CD4-positive, alpha-beta T cell treated with Interleukin-12 subunit alpha and Interleukin-12 subunit beta, for 1 hour (primary cell): ENCODE measurements at places on chromosomes 2 and 18.
A peak's percentile ranks its signal among the peaks of the same experiment; 100 is the strongest.

GRCh38 chr2:217459680-217460405 is 543.0 kb downstream of the TNS1 start:
- DNase-seq: no peak

DNA sequence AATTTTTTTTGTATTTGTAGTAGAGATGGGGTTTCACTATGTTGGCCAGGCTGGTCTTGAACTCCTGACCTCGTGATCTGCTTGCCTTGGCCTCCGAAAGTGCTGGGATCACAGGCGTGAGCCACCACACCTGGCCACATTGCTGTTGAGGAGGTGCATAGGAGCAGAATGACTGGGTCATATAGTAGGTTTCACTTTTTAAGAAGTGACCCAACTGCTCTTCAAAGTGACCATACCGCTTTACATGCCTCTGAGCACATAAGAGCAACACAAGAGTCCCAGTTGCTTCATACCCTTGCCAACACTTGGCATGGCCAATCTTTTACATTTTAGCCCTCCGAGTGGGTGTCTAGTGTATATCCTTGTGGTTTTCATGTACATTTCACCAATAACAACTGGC is 28.9 kb downstream of the RRM2 start:
- no peak for DNase-seq

GRCh38 chr18:25351777-25352628 is at the start of gene ZNF521:
Gene ZNF521 (minus strand): TSS chr18:25352166. CDS start chr18:25350946, 1,220 bp downstream.
- peak; percentile 32 for DNase-seq

- no peak for DNase-seq
Measured at GRCh38 chr2:41321351-41321750, 726.5 kb upstream of the PKDCC start.

DNA sequence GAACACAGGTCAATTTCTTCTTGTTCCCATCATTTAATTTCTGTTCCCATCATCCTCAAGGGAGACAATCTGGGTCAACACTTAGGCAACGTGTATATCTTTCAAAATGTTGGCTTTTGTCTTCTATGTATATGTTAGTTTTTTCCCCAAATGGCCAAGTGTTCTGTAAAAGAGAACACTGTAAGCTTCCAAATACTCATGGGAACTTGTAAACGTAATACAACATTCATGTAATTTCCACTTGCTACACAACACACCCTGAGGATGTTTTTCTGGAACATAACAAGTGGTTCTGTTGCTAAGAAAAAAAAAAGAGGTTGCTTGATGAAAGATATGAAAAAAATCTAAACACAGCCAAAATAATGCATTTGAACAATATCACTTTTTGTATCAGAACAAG is 149.1 kb downstream of the ATAD2B start:
- DNase-seq: no peak

DNA sequence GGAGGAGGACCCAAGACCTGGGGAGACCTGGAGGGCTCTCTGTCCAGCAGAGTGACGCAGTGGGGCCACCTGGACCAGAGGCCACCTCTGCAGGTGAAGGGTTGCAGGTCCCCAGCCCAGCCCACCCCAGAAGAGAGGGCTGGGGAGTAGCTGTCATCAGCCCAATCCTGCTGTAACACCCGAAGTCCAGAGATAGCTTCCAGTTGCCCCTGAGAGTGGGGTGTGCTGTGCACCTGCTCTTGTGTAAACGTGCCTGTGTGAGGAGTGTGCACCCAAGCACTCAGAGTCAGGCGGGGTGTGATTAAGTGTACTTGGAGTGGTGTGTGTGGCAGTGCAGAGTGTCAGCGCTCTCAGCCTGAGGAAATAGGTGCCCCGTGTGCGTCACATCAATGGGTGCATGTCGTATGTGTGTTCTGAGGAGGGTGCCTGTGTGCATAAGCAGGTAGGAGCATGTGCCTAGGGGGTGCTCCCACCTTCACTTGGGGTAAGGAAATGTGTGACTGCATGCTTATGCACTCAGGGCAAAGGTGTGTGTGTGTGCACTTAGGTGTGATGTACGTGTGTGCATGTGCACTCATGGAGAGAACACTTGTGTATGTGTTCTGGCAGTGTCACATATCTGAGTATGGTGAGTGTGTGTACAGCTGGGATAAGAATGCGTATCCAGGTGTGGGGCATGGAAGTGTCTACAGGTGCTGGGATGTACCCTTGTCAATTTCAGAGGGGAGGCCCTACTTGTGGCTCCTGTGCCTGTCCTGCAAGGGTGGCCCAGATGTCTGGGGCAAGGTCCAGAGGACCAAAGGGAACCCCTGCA is 672 bp downstream of the ATP6V1B1 start:
- DNase-seq: no peak

GRCh38 chr2:37982847-37983246 is 57.8 kb downstream of the RMDN2 start:
- DNase-seq: no peak

DNA sequence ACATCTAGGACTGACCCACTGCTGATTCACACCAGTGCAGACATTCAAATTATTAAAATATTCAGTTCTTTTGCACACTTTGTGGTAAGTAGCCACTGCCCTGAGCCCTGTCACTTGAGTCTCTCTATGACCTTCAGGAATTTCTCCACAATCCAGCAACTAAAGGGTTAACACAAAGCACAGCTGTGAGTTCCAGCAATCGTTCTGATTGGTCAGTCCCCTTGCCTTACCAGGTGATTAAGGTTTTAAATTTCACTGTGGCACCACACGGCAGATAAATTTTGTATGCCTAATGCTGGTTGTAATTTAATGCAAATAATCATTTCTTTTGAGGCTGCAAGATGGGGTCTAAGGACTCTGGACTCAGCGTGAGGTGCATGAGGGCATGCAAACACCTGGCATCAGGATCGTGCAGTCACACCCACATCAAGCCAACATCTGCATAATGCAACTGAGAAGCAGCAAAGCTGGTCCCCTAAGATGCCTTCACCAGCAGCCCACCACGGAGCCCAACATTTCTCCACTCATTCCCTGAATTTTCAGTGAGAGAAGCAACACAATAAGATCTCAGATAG is 36.6 kb downstream of the SLC14A1 start:
- no peak for DNase-seq

DNA sequence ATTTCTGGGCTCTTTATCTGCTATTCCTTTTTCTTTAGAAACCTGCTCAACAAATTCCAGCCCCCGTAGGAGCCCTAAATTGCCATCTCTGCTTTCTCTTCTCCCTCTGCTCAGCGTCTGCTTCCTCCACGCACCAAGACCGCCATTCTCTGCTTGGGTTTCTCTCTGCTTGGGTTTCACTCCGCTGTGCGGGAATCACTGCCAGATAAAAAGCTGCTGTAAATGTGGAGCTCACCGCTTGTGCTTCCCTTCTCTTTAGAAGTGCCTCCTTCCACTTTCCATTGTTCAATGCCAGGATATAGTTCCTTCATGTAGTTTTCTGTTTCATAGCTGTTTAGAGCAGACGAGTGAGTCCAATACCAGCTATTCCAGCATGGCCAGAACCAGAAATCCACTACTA is 45.9 kb downstream of the TMEM237 start:
- no peak for DNase-seq

DNA sequence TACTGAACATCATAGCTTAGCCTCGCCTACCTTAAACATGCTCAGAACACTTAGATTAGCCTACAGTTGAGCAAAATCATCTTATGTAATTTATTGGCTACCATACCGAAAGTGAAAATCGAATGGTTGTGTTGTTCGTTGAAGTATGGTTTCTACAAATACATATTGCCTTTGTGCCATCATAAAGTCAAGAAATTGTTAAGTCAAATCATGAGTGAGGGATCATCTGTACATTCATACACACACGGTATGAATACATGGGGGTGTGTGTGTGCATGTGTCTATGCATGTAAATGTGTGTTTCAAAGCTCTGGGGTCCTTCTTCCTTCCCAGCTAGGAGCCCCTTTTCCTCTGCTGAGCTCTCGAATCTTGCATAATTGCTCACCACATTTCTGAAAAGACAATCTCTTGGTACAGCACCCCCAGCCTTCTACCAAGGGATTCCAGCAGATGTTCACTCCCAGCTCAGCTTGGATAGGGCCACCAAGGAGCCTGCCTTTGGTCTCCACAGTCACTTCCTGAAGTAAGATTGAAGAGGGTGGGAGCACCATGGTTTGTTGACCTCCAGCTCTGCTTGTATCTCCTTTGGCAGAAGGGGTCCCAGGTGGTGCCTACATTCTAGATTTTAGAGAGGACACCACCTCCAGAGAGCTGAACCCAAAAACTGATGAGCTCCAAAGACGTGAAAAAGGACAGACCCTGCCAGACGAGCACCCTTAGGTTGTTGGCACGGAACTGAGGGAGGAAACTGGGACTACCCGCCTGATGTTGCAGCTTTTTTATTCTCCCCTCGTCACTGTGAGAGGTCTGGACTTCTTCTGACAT is 33.2 kb upstream of the CYP1B1 start:
- DNase-seq: no peak

GRCh38 chr2:219158586-219158985 is 2.0 kb downstream of the NHEJ1 start:
- DNase-seq: no peak

DNA sequence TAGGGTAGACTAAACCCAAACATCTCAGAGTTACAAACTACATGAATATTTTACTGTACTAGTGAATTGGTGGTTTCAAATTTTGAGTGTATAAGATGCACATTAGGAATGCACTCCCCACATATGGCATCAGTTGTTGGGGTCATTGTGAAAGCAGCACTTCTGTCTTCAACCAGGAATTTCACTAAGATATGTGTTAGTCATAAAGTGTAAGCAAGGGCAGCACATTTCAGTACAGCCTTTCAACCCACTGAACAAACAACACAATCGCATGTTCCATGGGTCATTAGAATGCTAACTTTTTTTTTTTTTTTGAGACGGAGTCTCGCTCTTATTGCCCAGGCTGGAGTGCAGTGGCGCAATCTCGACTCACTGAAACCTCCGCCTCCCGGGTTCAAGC is 164.1 kb upstream of the MAP2 start:
- no peak for DNase-seq

- DNase-seq: no peak
Measured at GRCh38 chr2:218262237-218262600, 1.4 kb downstream of the GPBAR1 start.

DNA sequence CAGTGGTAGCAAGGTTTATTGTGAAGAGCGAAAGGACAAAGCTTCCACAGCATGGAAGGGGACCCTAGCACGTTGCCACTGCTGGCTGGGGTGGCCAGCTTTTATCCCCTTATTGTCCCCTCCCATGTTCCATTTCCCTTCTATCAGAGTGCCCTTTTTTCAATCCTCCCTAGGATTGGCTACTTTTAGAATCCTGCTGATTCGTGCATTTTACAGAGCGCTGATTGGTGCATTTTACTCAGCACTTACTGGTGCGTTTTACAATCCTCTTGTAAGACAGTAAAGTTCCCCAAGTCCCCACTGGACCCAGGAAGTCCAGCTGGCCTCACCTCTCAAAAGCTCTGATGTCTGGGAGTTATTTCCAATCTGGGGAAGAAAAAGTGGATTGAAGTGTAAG is 90.1 kb downstream of the CD8B2 start:
- DNase-seq: no peak

DNA sequence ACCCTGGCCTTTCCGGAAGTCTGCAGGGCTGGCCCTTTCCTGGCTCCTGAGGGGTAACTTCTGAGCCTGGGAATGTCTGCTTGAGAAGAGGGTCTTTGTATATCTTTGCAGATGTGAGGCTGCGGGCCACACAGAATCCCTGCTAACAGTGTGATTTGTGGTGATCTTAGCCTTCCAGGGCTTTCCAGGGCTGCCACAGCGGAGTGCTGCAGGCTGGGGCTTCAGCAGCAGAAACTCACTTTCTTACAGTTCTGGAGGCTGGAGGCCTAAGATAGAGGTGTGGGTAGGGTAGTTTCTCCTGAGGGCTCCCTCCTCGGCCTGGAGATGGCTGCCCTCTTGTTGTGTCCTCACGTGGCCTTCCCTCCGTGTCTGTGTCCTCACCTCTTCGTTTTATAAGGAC is 294.7 kb upstream of the HS6ST1 start:
- no peak for DNase-seq

GRCh38 chr2:41932241-41933045 is 115.4 kb upstream of the PKDCC start:
- DNase-seq: no peak

- peak; percentile 19 for DNase-seq
Measured at GRCh38 chr2:202034249-202035088, 814 bp downstream of the FZD7 start.

- DNase-seq: no peak
Measured at GRCh38 chr2:38702413-38702812, 36.5 kb downstream of the GALM start.

GRCh38 chr2:237159006-237159911 is 73.6 kb downstream of the COPS8 start:
- DNase-seq: no peak

GRCh38 chr2:161113693-161114575 is 46.3 kb upstream of the TANK start:
- no peak for DNase-seq

- DNase-seq: no peak
Measured at GRCh38 chr2:241150660-241151530, 628 bp downstream of the PPP1R7 start.

DNA sequence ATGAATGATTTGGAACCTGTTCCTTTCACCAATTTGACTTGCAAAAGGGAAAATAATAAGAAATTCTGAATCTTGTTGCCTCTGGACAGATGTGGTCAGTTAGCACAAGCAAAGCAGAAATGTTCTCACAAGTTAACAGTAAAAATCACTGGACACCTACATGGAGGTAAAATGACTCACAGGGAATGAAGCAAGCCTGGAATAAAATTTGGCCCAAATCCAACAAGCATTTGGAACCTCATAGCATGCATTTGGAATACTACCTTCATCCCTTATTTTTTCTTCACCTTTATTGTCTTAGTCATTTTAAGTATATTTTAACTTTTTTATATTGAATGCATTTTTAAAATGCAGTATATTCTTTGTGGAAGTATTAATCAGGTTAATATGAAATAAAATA is 602.9 kb downstream of the ARHGAP15 start:
- no peak for DNase-seq

DNA sequence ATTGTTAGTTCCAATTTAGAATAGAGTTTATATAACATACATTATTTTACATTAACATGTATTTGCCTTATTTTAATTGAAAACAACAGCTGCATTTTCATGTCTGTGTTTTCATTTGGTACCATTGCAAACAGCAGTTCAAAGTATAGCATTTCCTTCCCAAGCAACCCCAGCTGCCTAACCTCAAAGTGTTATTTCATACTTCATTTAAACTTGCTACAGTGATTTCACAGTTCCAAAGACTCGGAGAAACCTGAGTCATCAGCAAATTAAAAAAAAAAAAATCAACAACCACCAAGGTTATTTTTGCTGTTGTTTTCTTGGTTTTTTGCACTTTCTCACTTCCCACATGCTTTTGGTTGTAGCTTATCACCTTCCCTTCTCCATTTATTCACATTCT is 236.5 kb upstream of the SPHKAP start:
- no peak for DNase-seq

- DNase-seq: no peak
Measured at GRCh38 chr2:12770300-12770968, 53.7 kb downstream of the TRIB2 start.
